ENCODE measurements at places on chromosomes 16 and 17.

DNA sequence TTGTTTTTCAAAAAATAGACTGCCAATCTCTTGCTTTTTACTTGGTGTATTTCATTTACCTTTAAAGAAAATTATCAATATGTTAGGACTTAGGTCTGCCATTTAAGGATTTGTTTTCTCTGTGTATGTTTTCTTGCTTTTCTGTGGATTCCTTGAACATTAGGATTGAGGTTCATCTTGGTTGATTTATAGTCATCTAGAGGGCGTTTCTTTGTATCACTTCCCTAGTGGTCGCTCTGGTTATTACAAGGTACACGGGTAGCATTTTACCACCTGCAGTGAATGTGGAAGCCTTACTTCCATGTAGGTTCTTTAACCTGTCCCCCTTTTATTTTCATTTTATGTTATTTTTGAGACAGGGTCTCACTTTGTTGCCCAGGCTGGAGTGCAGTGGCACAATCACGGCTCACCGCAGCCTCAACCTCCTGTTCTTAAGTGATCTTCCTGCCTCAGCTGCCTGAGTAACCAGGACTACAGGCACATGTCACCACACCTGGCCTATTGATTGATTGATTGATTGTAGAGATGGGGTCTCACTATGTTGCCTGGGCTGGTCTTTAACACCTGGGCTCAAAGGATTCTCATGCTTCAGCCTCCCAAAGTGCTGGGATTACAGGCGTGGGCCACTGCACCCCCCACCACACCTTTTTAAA, 35.2 kb upstream of the CBX4 start:
- DNase-seq, result peak; percentile 12

DNA sequence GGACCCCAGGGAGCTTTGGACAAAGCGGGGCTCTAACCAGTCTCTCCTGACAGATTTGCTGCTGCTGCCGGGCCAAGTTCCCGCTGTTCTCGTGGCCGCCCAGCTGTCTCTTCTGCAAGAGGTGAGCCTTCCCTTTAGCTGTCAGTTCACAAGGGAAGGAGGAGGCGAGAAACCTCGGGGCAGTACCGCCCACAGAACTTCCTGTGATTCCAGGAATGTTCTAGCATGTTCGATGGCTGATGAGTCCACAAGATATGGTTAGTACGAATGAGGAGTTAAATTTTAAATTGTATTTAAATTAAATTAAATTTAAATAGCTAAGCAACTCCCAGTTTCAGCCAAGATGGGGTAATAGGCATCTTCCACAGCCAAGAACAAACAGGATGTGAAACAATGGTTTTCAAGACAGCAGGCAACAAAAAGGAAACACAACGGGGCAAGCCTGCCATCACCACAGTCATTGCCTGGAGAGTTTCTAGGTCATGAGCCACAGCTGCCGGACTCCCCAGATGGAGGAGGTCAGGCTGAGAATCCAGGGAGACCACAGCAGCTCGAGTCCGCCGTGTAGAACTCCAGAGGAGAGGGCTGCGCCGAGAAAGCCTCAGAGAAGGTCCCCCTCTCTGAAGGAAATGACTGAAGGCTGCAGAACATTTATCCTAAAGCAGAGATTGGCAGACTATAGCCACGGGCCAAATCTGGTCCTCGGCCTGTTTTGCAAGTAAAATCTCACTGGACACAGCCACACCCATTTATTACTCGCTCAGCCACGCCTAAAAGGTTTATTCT, 9.5 kb upstream of the TCF25 start:
- no peak for DNase-seq

DNA sequence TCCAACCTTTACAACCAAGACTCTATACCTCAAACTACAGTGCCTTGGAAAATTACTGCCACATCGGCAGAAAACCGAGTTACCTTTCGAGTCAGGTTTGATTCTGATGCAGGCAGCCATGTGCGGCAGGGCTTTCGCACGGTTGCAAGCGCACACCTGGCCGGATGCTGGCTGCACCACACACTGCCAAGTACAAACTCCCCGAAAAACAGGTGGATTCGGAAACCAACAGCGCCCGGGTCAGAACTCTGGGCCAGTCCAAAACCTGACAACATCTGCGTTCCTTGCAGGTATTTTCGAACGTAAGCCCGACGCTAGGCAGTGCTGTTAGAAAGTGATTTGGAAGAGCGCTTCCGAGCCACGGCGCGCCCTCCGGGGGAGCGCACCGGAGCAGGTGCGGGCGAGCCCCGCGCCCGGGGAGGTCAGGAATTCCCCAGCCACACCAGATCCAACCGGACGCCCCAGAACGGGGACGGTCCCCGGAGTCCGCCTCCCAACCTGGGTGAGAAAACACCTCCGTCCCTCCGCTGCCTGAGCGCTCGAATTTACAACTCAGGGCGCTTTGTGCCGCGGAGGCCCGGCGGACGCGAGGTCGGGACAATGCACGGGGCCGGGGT, 1.2 kb downstream of the USP7 start:
- DNase-seq, result no peak

DNA sequence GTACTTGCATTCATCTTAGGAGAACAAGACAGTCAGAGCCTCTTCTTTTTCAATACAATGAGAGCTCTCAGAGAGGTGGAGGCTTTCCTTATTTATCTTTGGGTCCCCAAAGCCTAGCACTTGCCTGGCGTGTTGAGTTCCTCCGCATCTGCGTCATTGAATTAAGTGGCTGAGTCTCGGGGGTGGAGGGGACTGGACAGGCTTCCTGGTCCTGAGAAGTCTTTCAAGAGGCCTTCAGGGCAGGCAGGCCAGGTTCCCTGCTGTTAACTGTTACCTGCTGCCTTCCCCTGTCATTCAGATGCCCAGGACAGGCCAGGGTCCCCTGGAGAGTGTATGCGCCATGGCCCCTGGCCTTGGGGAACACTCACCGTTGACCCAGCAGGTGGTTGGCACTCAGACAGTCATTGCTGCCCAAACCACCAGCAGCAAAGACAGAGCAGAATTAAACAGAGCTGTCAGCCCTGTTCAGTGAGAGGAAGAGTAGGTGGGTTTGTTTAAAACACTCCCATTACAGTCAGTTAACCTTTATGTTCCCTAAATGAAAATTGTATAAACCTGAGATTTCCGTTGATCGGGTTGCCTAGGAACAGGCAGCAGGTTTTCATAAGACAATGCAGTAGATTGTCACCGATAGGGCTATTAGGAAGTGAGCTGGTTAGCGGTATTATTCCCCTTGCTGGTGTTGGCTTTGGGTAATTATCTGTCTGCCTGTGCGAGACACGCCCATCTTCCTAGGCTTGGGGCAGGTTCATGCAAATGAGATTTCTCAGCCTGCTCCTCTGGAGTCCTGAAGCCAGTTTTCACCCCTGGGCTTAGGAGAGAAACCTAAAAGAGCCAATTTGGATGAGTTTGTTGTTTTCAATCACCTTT, 132.7 kb downstream of the CCDC182 start:
- peak; percentile 93 for DNase-seq

GRCh38 chr16:50351116-50351515, 17.7 kb downstream of the BRD7 start:
- DNase-seq, result no peak

GRCh38 chr17:14310605-14311004, 9.7 kb downstream of the HS3ST3B1 start:
- no peak for DNase-seq

DNA sequence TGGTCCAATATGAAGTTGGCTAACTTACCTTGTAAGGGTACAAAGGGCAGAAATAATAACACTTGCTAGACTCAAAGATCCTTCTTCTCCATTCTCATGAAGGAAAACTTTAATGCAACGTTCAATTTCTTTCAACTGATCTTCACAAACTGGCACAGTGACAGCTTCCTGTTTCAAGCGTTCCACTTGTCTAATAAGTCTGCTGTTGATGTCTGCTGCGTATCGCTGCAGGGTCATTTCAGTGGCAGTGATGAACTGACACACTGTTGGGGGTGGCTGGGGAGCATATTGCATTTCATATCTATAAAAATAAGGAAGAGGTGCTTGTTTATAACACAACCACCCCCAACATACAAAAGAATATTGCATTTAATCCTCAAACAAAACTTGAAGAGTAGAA, 33.5 kb upstream of the ARL6IP1 start:
- DNase-seq, result no peak

- no peak for DNase-seq
Observed at GRCh38 chr17:16934133-16934795, 37.7 kb downstream of the TNFRSF13B start.

DNA sequence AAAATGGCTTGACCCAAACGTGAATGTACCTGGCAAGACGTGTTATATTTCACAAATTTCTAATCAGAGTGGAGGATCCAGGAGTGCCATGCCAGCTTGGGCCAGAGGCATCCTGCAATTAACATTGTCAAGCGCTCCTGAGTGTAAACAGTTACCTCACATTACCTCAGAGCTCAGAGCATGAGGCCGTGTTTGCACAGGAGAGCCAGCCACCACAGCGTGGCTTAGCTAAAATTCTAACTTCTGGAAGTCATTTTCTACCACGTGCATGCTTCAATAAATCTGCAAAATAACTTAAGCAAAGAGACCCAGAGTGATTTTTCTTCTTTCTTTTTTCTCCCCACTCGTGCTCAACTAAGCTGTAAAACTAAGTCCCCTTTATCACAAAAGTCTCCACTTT, 769.0 kb downstream of the KCNJ2 start:
- peak; percentile 24 for DNase-seq

GRCh38 chr17:17416007-17416399, 60.8 kb upstream of the MED9 start:
- peak; percentile 29 for DNase-seq
